Stimulated activated CD8-positive, alpha-beta memory T cell treated with anti-CD3 and anti-CD28 coated beads, Interleukin-12 subunit alpha, Interleukin-12 subunit beta, amount 100 ng/mL, for 4 hours (primary cell): ENCODE measurements at places on chromosomes 16 and 17.
A peak's percentile ranks its signal among the peaks of the same experiment; 100 is the strongest.

GRCh38 chr17:30346221-30346795 is 12.5 kb upstream of the TMIGD1 start:
- no peak for DNase-seq

GRCh38 chr17:1005361-1005946 is 8.5 kb downstream of the TIMM22 start:
- no peak for DNase-seq

DNA sequence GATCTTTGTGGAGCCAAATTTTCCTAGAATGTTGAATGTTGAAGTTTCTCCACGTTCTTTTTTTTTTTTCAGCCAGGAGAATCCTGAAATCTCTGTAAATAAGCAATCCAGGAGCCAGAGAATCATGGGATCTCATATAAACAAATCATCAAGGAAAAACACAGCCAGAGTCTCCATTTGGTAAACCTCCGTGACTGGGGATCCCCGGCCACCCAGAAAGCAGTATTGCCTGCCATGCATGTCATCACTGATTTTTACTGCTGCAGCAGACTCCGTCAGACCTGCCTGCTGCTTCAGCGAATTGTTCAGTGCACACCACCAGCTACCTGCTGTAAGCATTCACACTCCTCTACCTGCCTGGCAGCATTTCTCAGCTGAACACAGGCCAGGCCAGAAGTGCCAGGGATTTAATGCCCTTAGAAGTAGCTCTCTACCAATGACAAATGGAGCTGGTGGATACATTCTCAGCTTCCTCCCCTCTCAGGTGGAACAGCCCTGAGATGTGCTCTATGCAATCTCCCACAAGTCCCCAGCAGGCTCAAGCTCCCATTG is 158.6 kb downstream of the CYLD start:
- DNase-seq: no peak

DNA sequence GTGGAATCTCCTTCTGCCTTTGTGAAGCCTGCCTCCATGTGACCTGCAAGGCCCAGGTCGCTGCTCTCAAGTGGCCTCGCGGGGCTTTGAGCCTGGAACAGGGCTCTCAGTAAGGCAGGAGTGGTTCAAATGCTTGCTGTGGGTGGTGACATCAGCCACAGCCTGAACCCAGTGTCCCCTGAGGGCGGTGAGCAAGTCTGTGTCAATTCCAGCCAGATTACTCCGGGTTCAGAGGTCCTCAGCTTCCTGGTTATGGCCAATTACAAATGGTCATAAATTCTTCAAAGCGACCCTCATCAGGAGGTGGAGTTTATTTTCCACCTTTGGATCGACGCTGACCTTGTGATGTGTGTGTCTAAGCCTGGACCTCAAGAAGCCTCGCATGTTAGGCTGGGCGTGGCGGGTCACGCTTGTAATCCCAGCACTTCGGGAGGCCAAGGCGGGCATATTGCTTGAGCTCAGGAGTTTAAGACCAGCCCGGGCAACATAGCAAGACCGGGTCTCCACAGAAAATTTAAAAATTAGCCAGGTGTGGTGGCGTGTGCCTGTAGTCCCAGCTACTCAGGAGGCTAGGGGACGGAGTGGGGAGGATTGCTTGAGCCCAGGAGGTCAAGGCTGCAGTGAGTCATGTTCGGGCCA is 17.3 kb downstream of the LGALS3BP start:
- no peak for DNase-seq

- no peak for DNase-seq
Observed at GRCh38 chr17:66949501-66949900, 15.0 kb upstream of the CACNG4 start.

DNA sequence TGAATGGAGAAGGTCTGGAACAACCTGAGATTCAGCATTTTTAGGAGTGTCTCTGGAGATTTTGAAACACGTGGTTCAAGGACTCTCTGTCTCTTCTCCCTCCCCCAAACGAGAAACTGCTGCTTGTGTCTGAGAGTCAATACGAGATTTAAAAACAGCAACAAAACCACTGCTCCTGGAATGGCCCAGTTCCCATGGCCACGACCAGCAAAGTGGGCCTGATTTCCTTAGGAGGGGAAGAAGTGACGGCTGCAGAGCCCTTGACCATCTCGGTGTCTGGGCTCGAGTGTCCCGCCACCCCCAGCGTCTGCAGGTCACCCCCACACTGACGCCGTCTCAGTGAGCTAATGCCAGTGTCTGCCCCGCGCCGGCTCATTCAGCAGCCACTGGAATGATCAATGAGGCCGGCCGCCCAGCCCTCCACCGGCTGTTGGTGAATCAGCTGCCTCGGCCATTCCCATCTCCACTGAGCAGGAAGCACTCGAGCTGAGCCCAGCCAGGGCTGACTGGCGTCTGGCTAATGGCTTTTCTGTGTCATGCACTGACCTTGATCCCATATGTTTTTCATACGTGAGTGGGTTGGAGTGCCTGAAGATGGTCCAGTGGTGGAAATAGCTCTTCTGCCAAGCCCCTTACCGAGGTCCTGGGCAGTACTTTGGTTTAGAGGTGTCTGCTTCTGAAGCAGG is 151.8 kb downstream of the PITPNC1 start:
- DNase-seq: no peak

DNA sequence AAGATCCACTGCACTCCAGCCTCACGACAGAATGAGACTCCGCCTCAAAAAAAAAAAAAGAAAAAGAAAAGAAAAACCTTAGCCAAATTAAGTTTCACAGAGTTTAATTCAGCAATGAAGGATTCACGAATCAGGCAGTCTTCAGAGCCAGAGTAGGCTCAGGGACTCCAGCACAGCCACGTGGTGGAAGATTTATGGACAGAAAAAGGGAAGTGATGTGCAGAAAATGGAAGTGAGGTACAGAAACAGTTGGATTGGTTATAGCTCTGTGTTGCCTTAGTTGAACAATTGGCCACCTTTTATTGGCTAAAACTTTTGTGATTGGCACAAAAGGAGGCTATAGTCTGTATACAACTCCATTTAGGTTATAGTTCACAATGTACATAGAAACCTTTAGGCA is 256.6 kb downstream of the HS3ST3B1 start:
- no peak for DNase-seq

GRCh38 chr16:60170196-60170595 is 1436.1 kb upstream of the GOT2 start:
- no peak for DNase-seq

DNA sequence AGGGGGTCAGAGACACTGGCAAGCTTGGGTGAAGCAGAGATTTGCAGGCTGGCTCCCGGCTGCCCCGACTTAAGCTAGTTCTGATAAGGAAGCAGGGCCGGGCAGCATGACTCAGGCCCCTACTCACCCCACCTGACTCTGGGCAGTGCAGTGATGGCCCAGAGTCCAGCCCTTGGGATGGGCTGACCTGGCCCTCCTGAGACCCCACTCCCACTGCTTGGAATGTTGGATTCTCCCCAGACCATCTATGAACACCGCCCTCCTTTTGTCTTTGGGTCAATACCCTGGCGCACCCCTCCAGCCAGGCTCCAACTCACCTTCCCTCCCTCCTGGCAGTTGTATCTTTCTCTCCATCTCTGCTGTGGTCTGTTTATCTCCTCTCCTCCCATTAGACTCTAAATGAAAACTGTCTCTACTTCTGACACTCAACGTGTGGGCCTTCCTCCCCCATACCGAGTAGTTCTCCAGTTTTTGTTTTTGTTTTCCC is 21.0 kb downstream of the LGALS3BP start:
- no peak for DNase-seq

GRCh38 chr17:15981208-15981607 is 18.3 kb downstream of the ZSWIM7 start:
- DNase-seq: no peak

DNA sequence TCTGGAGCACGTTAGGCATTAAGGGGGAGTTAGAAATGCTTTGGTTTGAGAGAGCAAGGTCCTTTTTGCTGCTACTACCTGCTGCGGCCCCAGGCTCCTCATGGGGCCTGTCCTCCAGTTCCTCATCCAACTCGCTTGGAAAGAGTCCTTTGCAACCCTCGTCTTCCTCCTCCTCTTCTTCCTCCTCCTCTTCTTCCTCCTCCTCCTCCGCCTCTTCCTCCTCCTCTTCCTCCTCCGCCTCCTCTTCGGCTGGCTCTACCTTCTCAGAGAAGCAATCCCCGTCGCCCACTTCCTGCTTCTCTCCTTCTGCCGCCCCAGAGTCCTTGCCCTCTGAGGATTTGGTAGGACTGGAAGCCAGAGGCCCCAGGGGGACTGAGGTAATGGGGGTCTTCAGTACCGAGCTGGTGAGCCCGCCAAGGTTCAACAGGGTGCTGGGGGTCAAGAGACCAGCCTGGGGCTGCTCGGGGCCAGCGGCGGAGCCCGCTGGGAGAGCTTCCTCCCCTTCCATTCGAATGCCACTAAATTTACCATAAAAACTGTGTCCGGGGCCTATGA is 89.3 kb downstream of the ZFHX3 start:
- DNase-seq: no peak

DNA sequence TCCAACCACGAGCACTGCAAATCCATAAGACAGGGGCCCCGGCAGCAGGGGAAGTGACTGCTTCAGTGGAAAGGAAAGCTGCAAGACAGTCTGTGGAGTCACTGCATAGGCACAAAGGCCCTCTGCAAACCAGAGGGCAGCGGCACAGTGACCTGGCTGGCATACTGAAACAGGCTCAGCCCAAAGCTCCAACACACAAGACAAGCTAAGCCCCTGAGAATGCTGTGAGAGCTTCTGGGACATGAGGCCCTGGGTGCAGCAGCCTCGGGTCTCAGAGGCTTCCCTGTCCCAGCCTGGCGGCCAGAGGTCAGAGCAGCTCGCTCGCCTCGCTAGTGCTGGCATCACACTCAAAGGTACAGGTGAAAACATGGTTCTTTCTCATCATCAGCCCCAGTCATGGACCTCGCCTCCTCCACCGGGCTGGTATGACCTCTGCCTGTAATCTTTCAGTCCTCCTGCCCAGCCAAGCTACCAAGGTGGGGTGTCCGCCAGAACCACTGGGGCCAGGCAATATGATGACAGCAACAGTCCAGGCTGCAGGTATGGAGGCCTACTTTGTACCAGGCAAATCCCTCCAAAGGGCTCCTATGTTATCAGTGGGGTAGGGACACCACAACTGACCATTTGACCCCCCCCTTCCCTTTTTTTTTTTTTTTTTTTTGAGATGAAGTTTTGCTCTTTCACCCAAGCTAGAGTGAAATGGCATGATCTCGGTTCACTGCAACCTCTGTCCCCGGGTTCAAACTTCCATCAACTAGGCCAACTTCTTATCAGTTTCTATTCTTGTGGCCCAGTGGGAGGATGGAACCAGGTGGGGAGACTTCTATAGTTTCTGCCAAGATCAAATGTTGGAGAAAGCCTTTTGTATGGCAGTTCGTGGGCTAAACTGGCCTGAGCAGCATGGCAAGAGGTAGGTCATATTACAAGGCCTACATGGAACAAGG is 19.2 kb downstream of the ST3GAL2 start:
- DNase-seq: no peak

- DNase-seq: no peak
Observed at GRCh38 chr16:84079664-84080063, 37.1 kb upstream of the SLC38A8 start.

DNA sequence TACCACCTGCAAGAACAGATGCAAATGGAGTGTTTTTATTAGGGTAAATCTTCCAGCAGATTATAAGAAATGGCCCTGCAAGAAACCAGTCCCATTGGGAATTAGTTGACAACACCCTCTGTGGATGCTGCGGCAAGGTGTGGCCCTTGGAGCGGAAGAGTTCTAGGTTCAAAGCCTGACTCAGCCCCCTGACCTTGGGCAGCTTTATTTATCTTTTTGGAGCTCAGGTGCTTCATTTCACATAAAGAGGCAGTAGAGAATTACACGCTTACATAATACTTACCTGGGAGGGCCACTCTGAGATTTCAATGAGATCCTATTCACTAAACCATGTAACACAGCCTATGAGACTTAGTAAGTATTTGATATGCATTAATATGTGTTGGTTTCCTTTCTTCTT is 318.2 kb upstream of the SOX9 start:
- DNase-seq: no peak

GRCh38 chr16:87963400-87963799 is 12.2 kb downstream of the BANP start:
- DNase-seq: peak; percentile 60
